ENCODE measurements at places on chromosomes 5 and 9. TPM values are rescaled to one million over a fixed set of nuclear protein-coding genes. Genes with fewer than 3 reads are reported as not detected.
A peak's percentile ranks its signal among the peaks of the same experiment; 100 is the strongest.

ESM1 gene
- total RNA-seq: 18.1 TPM

SLC6A19 gene
- not detected for total RNA-seq

LCN9 gene
- not detected for total RNA-seq

DNA sequence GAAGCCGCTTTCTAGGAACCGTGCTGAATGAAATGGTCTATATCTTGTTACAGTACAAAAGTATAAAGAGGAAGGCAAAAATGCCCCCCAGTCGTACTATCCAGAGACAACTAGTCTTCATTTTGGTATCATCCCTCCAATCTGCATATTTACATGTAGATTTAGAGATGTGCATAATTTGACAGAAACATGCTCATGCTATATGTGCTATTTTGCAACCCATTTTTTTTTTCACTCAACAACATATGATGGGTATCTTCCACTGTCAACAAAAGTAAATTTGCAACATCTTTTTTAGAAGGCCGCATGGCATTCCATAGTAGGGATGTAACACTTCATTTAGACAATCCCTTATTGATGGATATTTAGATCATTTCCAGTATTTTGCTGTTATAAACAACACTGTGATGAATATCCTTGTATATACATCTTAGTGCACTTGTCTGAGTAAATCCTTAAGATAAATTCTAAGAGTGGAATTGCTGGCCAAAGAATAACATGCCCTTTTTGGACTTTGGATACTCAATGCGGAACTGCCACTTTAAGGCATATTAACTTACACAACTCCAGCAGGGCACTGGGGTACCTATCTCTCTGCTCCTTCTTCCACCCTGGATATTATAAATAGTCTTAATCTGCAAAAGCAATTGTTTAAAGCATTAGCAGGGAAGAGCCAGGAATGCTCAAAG, 71.1 kb upstream of the SH3PXD2B start:
- DNase-seq: no peak

DNA sequence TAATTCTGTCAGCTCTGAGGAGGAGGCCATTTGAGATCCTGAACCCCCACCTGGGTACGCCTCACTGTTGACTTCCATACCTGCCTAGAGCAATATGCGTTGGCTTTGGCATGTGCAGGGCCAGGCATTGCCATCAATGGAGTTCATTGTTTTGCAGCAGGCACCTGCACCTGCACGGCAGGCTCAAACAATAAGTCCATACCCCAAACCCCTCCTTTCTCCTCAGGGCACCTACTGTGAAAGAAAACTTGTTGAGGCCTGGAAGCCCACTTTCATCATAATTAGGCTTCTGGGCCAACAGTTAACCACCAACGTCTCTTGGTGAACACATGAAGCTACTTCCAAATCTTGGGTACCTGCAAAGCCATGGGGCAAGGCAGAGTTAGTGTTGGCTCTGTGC, 238.7 kb downstream of the NFIB start:
- DNase-seq: peak; percentile 49

- DNase-seq: no peak
Measured at GRCh38 chr5:73968729-73969128, 342.7 kb downstream of the ARHGEF28 start.

DNA sequence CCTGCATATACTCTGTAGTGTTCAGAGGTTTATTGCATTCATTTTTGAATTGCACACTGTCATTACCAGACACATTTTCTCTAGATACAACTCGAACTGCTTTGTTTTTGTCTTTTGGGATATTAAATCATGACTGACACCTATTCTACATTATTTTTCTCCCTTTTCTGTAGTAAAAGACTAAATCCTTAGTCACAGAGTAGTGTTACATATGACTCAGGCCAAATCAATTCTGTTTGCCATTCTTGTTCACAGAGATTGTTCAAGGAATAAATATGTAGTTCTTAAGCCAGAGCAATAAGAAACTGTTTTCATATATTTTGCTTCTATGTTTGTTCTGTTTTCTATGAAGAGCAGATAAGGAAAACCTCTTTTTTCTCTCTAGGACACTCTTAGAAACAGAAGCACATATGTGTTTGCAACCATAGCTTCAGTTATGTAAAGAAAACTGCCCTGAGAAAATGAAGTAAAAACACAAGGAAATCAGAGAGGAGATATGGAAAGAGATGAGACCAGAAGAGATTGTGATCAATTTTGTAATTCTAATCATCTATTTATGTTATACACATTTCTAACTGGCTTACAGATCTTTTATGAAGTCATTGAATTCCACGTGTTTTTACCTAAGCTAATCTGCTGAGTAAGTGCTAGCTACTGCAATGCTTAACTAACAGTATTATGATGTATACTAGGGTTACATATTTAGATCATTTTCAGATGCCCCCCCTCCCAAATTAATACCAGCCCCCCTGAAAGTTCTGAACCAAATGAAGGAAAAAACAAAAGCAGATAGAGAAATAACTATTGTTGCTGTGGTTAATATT, 1995.6 kb upstream of the CDH6 start:
- DNase-seq: peak; percentile 18

- no peak for DNase-seq
Measured at GRCh38 chr9:90259311-90260246, 383.0 kb downstream of the DIRAS2 start.

Measured in foreskin keratinocyte (primary cell).